ENCODE measurements at places on chromosomes 4 and X. TPM values are rescaled to one million over a fixed set of nuclear protein-coding genes. Genes with fewer than 3 reads are reported as not detected.

- no peak for DNase-seq
These were observed 105.8 kb upstream of the MAGEB18 start for GRCh38 chrX:26032111-26032912.

Gene DMRTC1
- not detected for total RNA-seq

- no peak for DNase-seq
These were observed 41.2 kb downstream of the BEND2 start for GRCh38 chrX:18179446-18179845.

Gene RAB40A
- 2.2 TPM for total RNA-seq

DNA sequence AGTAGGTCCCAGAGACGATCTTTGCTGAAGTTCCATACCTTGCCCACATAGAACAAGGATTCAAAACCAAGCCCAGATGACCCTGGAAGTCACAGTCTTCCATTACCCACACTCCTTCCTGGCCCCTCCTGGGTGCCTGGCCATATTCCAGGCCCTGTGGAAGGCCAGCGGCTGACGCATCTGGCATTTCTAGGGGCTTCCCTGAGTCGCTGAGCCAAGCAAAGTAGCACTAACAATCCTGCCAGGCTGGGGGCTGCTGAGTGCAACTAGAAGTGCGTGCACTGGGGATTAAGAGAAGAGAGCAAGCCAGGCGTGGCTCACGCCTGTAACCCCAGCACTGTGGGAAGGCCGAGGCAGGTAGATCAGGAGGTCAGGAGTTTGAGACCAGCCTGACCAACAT lies 175.2 kb upstream of the CPEB2 start:
- no peak for DNase-seq

DNA sequence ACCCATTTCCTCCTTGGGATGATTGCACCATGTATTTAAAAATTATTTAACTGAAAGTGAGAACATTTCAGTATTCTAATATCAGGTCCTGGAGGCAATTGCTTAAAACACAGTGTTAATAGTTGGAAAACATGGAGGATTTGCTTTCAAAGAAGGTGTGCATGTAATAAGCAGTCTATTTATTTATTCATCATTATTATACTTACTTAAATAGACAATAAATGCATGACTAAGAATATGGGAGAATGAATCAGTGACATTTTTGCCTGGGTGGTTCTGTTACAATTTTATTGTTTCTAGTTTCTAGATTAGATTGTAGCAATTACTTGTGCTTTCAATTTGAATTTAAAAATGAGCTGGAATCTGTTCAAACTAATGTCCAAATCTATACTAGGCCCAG lies 145.5 kb downstream of the AREG start:
- no peak for DNase-seq

GRCh38 chr4:162502109-162502508 lies 338.3 kb upstream of the FSTL5 start:
- DNase-seq = no peak

DNA sequence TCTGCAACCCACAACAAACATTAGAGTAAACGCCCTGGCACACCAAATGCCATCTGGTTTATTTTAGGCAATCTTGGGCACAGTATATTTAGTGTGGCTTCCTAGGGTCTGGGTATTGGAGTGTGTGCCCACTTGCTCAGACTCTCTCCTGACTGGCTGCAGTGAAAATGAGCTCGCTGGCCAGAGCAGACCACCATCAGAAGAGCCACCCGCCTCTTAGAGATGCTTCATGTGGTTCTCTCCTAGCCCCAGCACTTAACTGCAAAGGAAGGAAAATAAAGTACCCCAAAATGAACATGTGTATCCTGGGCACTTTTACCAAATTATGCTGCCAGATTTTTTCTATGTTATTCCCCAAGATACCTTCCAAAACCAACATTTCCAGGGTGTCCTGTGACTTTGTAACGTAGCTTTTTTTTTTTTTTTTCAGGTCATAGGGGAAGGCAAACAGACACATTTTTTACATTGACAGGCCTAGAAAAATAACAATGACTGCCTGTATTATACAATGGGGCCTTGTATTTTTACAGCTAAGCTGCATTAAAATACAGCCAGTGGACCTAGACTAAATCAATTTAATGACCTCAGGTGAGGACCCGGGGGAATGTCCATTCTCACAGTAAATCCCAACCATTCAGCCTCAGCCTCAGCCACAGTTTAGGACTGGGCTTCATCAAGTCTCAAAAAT lies 193.7 kb downstream of the RASL11B start:
- peak; percentile 32 for DNase-seq

Gene SMARCA1
- total RNA-seq = 50.4 TPM

Gene RS1
- not detected for total RNA-seq

DNA sequence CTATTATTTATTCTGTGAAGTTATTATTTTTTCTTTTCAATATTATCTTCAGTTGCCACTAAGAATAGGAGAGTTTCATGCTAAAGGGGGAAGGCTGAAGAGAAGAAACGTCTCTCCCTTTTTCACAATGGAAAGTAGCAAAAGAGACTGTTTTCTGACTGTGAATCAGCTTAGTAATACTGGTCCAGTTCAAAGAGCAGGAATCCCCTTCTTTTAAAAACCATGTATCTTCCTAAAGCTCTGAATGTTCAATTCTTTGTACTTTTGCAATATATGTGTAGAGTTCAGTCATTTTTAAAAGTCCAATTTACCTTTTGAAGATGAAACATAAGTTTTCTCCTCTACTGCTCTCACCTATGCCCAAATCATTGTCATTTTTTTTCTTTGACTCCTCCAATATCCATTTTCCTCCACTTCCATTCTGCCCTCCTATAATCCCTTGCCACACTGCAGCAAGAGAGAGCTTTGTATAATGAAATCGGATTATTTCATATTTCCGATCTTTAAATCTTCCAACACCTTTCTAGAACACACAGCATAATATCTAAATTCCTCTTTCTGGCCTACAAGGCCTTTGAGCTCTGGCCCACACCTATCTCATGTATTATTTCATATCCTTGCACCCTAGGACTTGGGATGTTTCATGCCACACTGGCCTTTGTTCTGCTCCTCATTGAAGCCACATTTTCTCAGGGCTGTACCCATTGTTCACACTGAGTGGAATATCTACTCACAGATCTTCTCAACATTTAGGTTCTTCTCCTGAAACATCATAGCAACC lies 195.3 kb downstream of the CAMK2D start:
- no peak for DNase-seq

Gene HSD17B13
- 0.36 TPM for total RNA-seq

- DNase-seq = peak; percentile 74
These were observed 21.9 kb downstream of the ATP2B3 start for GRCh38 chrX:153539171-153539978.

DNA sequence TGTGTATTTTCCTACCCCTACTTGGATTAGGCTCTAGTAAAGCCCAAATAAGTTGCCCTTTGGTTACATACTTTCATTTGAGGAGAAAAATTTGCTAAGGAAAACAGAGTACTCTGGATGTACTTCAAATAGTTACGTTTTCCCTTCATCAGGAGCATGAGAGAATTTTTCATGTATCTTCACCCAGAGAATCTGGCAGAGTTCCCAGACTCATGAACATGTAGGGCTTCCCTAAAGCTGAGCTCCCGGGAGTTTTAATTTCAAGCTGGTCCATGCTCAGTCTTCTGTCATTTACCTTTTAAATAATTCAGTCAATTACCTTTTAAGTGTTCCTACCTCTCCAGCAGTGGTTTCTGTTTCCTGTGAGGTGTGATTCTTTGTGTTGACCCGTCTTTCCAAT lies 367.5 kb upstream of the GRID2 start:
- no peak for DNase-seq

Gene BTC
- 1.5 TPM for total RNA-seq

- no peak for DNase-seq
These were observed 718 bp downstream of the RAB40A start for GRCh38 chrX:103518571-103518970.

- DNase-seq = no peak
These were observed 17.3 kb upstream of the BBS12 start for GRCh38 chr4:122715221-122715620.

DNA sequence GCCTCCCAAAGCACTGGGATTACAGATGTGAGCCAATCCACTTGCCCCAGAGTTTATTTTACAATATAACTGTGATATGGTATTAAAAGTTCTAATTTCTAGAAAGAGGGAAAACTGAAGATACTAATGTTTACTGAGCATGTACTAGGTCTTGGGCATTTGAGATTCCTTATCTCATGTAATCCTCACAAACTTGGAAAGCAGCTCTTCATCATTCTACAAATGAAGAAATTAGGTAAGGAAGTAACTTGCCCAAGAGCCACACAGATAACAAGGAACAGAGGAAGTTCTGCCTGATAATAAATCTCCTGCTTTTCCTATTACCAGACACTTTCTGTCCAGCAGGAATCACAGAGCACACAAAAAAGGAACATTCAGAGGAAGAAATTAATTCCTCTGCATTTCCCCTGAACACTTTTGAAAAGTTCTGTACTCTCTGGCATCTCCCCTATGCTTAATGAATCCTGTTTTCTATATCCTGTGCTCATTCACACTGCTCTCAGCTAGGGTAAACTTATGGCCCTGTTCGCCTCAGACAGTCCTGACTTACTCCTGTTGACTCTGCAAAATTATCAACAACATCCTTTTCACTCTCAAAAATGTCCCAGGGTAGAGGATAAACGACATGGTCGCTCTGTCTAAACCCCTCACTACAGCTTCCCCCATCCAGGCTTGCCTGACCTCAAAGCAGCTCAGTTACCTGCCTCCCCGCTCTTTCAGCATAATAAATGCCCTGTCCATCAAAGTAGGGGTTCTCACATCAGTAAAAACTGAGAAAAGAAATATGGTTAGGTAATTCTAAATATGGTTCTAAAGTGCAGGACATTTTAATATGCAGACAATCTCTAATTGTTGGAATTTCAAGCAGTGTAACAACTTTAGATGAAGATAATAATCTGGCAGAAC lies 13.6 kb downstream of the SH3RF1 start:
- no peak for DNase-seq

- DNase-seq = no peak
These were observed 206.3 kb downstream of the CBR4 start for GRCh38 chr4:168803732-168804131.

Gene SPANXA1
- not detected for total RNA-seq

GRCh38 chr4:140719686-140720085 lies 36.5 kb downstream of the TBC1D9 start:
- no peak for DNase-seq

GRCh38 chr4:123817025-123817688 lies 420.6 kb downstream of the SPRY1 start:
- no peak for DNase-seq

- no peak for DNase-seq
These were observed 76.6 kb downstream of the KLF8 start for GRCh38 chrX:56308726-56309125.

DNA sequence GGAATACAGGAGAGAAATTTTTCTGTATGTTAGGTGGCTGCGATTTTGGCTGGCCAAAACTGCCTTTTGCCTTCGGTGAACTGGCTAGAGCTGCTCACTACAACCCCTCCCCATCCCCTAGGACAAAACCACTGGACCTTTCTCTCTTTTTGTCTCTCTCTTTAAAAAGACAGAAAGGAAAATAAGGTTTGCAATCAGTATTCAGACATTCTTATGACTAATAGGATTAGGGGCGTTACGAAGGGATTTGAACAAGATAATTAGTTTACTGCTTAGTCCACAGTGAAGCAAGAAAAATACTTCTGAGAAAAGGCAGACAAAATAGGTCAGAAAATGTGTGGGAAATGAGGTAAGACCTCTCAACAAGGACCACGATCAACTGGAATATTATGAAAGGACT lies 180.4 kb downstream of the SLIT2 start:
- DNase-seq = no peak

GRCh38 chr4:112145326-112145789 lies at the start of gene FAM241A:
Gene FAM241A, plus strand, starts transcription at chr4:112145454. Its CDS starts 127 bp downstream, at chr4:112145581.
- peak; percentile 89 for DNase-seq

DNA sequence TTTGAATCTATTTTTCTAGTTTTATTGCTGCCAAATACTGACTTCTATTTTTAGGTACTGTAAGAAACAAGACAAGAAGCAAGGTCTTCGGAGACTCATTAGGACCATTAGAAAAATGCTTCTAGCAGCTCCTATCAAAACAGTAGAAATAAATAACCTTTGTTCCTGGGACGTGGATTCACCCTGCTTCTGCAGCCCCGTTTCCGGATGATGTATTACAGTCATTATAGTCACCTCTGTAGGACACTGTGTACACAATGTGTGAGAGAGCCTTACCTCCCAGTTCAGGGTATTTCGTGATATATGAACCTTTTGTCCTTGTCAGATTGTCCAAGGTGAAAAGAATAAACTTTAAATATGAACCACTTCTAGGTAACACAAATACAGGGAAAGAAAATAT lies 484.0 kb upstream of the TECRL start:
- DNase-seq = no peak

GRCh38 chr4:43560047-43560446 lies 667.5 kb downstream of the GRXCR1 start:
- no peak for DNase-seq

Gene GAGE12E
- total RNA-seq = not detected

Gene HSFX1
- 3.0 TPM for total RNA-seq

- DNase-seq = no peak
These were observed 168.0 kb downstream of the GALNTL6 start for GRCh38 chr4:171981185-171981584.

Gene RIBC1
- total RNA-seq = 1.7 TPM

GRCh38 chrX:41862562-41863184 lies 60.7 kb downstream of the CASK start:
- no peak for DNase-seq

Gene EDA
- total RNA-seq = 4.8 TPM

- no peak for DNase-seq
These were observed 16.1 kb downstream of the FAM120C start for GRCh38 chrX:54166915-54167314.

DNA sequence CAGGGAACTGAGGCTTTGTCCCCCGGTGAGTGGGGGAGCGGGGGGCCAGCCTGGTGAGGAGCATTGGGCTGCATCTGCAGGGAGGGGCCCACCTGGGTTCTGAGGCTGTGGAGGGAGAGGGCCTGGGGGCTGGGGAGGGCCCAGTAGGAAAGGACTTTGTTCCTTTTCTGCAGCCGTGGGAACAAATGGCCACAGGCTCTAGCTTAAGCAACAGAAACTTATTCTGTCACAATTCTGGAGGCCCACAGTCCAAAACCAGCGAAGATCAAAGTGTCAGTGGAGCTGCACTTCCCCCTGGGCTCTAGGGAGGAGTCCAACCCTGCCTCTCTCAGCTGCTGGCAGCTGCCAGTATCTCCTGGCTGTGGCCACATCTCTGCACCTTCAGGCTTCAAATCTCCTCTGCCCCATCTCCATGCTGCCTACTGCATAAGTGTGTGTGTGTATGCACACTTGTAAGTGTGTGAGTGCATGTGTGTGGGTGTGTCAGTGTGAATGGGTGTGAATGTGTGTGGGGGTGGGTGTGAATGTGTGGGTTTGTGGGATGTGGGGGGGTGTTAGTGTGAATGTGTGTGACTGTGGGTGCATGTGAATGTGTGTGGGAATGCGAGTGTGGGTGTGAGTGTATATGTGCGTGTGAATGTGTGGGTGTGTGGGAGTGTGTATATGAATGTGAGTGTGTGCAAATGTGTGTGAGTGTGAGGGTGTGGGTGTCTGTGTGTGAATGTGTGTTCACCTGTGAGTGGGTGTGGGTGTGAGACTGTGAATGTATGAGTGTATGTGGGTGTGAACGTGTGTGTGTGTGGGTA lies 204.5 kb upstream of the PSAPL1 start:
- no peak for DNase-seq

Gene TLR10
- 1.2 TPM for total RNA-seq

All from cerebellum (tissue), 4 donors.